ENCODE measurements at places on chromosomes 5 and 9.

GRCh38 chr9:34994900-34995669, 5.5 kb downstream of the DNAJB5 start:
- peaks cover 42% of the 10 kb centered on the region for H3K4me1 ChIP-seq
- no peak overlapping the region for H3K27ac ChIP-seq

- H3K36me3 ChIP-seq: no peaks in the 10 kb centered on the region
- peak overlapping the region; percentile 83 for H3K27ac ChIP-seq
- peak; percentile 92 for DNase-seq
- H3K27me3 ChIP-seq: no peaks in the 10 kb centered on the region
- H3K4me1 ChIP-seq: peaks cover 23% of the 10 kb centered on the region
- no peak overlapping the region for H3K4me3 ChIP-seq
These were observed 18.7 kb upstream of the NRARP start for GRCh38 chr9:137320555-137321384.

DNA sequence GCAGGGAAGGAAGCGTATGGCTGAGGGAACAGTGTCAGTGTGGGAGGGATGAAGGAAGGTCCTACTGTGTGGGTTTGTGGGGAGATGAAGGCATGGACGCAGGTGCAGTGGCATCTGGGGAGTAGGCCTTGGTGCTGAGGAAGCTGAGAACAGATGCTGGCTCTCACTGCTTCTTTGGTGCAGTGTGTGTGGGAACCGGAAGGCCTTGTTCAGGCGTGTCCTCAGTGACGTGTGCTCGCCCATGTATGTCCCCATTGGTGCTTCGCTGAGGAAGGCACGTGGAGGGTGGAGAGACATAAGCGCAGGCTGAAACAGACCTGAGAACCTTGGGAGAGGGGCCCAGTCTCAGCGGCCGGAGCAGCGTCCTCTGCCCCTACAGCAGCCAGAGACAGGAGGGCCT, 18.7 kb downstream of the ADAMTS13 start:
- H3K4me3 ChIP-seq: no peak overlapping the region
- no peak overlapping the region for H3K27ac ChIP-seq
- H3K4me1 ChIP-seq: no peaks in the 10 kb centered on the region
- H3K27me3 ChIP-seq: no peaks in the 10 kb centered on the region
- DNase-seq: no peak
- no peaks in the 10 kb centered on the region for H3K36me3 ChIP-seq

- DNase-seq: no peak
- no peaks in the 10 kb centered on the region for H3K36me3 ChIP-seq
- no peaks in the 10 kb centered on the region for H3K4me1 ChIP-seq
- H3K27ac ChIP-seq: no peak overlapping the region
These were observed 25.7 kb upstream of the IL9 start for GRCh38 chr5:135921388-135921787.

DNA sequence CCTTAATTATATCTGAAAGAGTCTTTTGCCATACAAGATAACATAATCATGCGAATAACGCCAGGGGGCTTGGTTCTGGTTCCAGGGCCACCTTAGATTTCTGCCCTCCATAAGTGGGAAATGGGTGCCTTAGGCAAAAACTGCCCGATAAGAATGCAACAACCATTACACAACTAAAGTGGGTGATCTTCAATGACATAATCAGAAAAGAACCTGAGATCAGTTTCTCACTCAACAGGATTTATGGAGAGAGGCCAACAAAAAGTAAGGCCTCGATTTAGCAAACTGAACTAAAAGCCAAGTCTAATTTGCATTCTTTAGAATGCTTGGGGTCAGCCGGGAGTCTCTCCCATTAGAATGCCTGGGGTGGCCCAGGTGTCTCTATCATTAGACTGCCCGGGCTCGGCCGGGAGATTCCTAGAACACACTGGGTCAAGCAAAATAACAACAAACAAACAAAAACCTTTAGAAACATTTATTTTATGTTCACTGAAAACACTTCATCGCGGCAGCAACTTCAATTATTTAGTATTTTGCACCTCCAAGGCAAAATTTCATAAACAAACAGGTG, 194.8 kb downstream of the AUH start:
- no peaks in the 10 kb centered on the region for H3K27me3 ChIP-seq
- H3K4me1 ChIP-seq: peaks cover 15% of the 10 kb centered on the region
- no peak for DNase-seq
- H3K27ac ChIP-seq: no peak overlapping the region
- no peaks in the 10 kb centered on the region for H3K36me3 ChIP-seq

DNA sequence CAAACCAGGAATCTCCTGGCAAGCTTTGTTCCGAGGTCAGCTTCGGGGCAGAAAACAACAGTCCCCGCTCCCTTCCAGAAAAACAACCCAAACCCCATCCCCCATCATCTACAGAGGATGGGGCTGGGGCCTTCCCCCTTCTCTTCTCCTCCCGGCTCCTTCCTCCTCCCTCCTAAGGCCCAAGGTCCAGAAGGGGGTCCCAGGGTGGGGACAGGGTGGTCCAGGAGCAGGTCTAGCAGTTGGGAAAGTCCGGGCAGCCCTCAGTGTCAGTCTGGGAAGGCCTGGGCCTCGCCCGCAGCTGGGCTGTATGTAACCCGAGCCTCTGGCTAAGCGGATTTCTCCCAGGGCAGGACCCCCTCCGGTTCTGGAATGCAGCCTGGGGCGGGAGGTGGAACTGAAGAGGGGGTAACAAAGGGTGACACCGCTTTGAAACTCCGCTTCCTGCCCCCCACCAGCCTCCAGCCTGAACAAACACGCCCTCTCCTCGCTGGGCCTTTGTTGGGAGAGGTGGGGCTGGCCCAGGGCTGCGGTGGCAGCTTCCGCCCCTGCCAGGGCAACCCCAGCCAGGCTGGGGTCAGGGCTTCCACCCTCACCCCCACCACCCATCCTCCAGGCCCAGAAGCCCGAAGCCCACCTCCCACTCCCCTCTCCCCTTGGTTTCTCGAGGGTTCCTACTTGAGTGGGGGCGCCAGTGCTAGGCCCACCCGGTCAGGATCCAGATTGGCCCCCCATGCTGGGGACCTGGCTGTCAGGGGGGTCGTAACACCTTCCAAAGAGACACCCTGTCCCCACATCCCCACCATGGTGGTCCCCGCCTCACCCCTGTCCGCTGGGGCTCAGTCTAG, 63.5 kb downstream of the C9orf50 start:
- H3K4me3 ChIP-seq: no peak overlapping the region
- H3K27ac ChIP-seq: no peak overlapping the region
- H3K4me1 ChIP-seq: no peaks in the 10 kb centered on the region
- H3K36me3 ChIP-seq: no peaks in the 10 kb centered on the region

DNA sequence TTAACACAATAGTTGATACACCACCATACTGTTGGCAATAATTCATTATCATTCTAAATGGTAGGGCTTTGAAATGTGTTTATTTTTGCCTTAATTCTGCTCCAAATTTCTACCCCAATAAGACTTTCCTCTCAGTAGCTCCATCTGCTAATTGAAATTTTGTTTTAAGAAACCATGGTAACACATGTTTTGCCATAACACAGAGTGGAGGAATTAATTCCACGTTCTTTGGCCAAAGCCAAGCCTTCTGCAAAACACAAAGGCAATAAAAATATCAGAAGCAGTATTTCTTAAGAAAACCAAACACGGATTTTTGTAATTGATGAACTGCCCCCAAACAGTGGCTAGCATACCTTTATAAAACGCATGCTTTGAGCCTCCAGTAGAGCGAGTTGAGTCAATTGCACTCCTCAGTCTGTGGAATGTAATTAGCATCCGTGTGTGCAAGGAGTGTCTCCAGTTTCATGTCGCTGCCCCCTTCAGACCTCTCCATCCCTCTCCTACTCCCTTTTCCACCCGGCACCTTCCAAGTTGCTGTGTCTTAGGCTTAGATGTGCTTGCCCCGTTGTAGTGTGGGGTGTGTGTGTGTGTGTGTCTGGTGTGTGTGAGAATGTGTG, 58.2 kb upstream of the CKS2 start:
- DNase-seq: no peak
- no peaks in the 10 kb centered on the region for H3K27me3 ChIP-seq
- H3K27ac ChIP-seq: no peak overlapping the region

GRCh38 chr5:89397096-89397495, 514.1 kb upstream of the MEF2C start:
- peak; percentile 31 for DNase-seq
- no peak overlapping the region for H3K27ac ChIP-seq
- no peaks in the 10 kb centered on the region for H3K36me3 ChIP-seq

DNA sequence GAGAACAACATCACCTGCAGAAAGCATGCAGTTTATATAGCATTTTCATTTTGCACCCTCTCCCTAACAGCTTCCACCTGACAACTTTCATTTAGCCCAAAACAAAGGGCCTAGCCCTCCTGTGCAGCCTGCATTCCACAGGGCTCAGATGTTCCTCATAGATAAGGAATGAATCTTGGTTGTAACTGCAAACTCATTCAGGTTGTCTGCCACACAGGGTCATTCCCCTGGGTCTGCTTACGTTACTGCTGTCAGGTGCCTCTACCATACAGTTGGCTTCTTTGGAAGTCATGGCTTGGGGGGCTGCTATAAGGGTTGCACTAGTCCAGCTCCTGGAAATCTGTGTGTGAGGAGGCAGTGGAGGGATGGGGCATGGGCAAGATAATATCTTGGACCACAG, 2.7 kb upstream of the DCP2 start:
- H3K4me1 ChIP-seq: peaks cover 18% of the 10 kb centered on the region
- H3K4me3 ChIP-seq: no peak overlapping the region
- H3K36me3 ChIP-seq: no peaks in the 10 kb centered on the region
- no peak for DNase-seq

GRCh38 chr9:114827641-114828302, 21.9 kb upstream of the TNFSF15 start:
- no peak overlapping the region for H3K4me3 ChIP-seq
- no peaks in the 10 kb centered on the region for H3K36me3 ChIP-seq
- H3K4me1 ChIP-seq: no peaks in the 10 kb centered on the region
- no peak overlapping the region for H3K27ac ChIP-seq
